ENCODE measurements at places on chromosomes 3 and 15.
A peak's percentile ranks its signal among the peaks of the same experiment; 100 is the strongest.

GRCh38 chr3:132721479-132722164, 587 bp downstream of the NPHP3 start:
- DNase-seq, result no peak

DNA sequence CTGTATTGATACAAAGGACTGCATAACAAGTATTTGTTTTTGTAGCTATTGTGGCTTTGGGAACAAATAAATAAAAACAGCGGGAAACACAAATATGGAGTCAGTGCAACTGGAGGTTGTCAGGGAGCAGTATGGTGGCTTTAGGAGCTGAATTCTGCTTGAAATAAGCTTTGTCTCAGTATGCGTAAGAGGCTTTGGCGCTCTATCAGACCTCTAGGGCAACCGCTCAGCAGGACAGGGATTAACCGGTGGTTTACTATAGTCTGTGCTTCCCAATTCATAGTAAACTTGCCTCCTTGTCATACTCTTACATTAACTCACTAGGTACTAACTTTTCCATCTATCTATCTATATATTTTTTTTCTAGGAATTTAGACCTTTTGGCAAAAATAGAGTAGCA, 104.6 kb downstream of the ZIC1 start:
- no peak for DNase-seq

- DNase-seq, result no peak
Measured at GRCh38 chr15:89358435-89358754, 23.8 kb upstream of the POLG start.

DNA sequence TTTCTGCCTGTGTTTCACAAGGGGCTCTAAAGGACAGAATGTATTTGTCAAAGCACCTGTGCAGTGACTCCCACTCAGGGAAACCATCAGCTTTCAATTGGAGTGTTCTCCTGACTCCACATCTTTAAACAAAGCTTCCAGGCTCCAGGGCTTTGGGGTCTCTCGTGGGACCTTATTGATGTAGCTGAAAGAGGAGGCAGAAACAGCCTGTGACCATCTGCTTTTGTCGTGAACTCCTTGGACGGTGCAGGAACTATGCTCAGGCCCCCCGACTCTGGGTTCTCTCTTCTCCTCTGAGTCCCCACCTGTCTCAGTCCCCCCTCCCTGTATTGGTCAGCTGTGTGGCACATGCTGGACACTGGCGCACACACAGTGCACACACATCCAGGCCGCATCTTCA, 486.8 kb downstream of the GABRG3 start:
- no peak for DNase-seq

GRCh38 chr15:56919031-56919608, 676 bp downstream of the TCF12 start:
- DNase-seq, result peak; percentile 57

DNA sequence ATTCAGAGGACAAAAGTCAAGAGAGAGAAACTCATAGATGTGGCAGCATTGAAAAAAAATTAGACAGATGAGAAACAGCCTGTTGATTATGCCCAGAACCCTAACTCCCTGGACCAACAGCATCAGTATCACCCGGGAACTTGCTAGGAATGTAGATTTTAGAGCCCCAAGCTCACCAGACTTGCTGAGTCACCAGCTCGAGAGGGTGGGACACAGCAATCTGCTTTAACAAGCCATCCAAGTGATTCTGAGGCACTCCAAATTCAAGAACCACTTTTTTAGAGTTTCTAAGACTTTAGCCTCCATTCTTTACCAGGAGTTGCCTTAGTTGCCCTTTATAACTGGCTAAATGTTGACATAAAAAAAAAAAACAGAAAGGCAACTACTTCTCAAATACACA, 70.9 kb downstream of the CGGBP1 start:
- DNase-seq, result no peak

- peak; percentile 80 for DNase-seq
Measured at GRCh38 chr3:128804017-128804810, 75.2 kb upstream of the ACAD9 start.

DNA sequence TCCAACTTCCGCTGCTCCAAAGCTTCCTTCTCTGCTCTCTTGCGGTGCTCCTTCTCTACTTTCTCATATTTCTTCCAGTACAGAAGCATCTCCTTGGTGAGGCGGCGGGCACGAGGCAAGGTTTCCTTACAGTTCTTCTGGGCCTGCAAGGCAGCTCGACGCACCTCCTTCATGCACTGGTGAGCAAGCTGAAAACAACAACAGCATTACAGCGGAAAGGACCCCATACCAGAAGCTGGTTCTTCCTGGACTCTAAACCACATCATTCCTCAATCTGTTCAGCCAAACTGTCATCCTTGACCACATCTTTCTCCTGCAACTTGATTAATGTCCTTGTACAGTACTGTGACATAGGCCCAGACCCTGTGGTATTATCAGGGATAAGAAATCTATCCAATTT, 36.4 kb downstream of the INO80 start:
- no peak for DNase-seq

DNA sequence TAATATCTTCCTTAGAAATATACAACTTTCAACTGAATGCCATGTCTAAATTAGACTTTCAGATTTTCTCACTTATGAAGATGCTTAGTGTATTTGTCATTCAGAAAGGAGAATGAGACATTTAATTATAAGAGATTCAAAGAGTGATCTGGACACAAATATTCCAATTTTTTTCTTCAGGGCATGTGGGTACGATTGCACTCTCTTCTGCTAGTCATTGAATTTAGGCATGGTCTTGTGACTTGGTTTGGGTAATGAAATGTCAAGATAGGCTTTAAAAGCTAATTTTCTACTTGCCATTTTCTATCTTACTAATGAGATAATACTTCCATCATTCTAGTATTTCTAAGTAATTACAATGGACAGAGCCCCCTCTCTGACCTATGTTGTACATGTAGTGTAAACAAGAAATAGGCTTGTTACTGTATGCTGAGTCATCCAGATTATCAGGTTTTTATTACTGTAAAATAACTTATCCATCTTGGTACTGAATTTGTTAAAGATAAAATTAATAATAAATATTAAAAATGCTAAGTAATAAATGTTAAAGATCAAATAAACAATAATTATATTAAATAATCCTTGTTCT, 770.8 kb upstream of the BCHE start:
- no peak for DNase-seq

DNA sequence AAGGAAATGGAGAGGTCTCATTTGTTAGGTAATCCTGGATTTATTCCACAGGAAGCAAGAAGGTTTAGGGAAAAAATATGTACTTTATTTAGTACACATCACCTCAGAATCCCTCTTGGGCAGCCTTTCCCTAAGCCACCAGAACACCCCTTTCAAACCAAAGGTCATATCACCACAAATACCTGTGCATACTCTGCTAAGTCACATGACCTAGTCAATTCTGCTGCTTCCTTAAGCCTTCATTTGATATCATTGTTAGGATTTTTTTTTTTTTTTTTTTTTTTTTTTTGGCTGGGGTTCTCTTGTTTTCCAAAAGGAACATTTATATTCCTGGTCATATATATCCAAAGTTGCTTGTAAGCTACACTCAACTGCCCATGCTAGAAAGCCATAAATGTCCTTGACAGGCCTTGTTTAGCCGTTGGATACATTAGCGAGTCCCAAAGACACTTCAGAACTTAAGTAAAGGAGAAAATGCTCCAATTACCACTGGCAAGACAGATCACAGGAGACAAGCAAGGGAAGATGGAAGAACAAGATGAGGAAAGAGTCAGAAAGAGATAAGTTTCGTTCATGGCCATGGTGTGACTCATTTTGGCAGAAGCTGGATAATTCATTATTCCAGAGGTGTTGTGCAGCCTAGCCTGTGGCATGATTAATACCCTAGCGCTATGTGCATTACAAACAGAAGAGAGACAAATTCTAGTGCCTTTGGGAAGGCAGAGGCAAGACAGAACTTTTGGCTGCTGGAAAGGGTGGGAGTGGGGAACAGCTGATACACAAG, 155.6 kb upstream of the SLC2A2 start:
- no peak for DNase-seq

GRCh38 chr3:31297726-31298298, 234.9 kb upstream of the STT3B start:
- no peak for DNase-seq

DNA sequence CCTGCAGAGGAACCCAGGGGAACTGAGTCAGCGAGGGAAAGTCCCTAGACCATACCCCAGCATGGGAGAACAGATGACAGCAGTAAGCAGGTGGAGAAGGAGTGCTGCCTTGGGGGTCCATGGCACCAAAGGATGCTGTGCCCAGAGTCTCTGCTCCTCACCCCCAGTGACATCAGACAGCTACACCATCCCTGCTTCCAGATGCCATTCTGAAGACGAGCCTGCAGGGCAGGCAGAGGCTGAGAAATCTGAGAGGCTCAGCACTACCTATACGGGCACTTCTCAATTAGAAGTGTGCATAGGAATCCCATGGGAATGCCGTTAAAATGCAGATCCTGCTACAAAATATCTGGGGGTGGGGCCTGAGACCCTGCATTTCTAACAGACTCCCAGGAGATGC, 211.3 kb upstream of the NSMCE3 start:
- no peak for DNase-seq

DNA sequence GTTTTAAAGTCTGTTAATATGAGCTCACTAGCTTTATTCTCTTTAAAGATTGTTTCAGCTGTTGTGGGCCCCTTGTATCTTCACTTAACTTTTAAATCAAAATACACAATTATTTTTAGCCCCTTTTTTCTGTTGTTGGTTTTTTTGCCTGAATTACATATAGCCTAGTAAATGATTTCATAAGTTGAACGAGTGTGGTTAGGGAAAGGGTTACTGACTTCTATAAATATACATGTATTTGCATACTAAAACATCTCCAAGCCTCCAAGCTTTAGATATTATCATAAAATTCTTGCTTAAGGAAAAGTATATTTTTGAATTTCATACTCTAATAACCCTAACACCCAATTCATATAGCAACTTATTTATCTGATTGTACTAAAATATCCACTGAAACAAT, 73.2 kb upstream of the ARL6 start:
- DNase-seq, result no peak

GRCh38 chr15:80512726-80513660, 108.8 kb downstream of the ARNT2 start:
- DNase-seq, result no peak

DNA sequence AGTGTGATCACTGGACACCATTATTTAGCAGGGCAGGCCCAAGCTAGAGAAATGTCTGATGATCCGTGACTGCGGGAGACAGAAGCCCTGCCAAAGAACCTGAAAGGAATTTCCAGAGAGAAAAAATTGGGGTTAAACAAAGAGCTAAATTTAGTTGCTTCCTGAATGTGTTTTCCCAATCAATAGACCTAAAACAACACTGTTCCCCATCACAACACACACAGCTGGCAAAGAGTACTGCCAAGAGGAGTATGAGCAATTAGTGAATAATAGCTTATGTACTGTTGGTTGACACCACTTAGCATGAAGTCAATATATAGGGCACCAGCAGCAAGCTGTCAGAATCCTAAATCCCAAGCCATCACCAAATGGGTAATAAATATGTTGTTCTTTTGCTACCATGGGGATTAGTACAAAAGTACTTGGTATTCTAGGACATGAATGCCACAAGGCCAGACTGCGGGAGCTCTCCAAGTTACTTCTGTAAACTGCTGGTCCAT, 35.7 kb downstream of the CLK3 start:
- DNase-seq, result no peak

GRCh38 chr15:55993804-55994560, 570 bp upstream of the NEDD4 start:
- peak; percentile 1 for DNase-seq

DNA sequence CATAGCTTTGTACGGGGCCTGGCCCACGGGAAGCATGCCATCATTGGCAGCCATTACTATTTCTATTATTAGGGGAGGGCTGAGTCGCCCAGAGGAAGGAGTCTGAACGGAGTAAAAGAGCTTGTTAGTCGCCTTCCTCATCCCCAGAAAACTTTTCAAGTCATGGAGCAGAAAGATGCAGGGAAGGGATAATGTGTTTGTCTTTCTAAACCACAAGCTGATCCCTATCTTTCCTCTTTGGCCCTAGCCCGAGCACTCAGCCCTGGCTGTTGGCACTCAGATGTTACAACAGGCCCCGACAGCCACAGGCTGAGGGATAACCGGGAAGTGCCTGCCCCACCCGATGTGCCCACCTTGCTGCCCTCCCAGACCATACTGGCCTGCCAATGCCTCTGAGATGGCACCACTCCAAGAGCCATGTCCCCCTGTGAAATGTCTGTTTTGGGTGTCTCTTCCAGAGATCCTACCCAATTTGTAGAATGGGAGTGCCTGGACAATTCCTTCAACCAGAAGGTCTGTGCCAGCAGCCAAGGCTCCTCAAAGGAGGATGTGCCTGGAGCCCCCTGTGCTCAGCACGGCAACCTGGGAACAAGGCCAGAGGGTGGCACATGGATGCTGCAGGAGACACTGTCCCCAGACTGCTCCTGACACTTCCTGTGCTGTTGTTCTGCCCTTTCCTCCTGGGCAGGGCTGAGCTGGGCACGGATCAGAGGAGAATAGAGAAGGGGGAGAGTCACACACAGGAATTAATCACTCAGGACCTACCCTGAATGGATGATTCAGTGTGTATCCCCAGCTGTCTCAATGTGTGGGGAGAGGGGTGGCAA, 10.8 kb downstream of the PAK6 start:
- DNase-seq, result no peak

DNA sequence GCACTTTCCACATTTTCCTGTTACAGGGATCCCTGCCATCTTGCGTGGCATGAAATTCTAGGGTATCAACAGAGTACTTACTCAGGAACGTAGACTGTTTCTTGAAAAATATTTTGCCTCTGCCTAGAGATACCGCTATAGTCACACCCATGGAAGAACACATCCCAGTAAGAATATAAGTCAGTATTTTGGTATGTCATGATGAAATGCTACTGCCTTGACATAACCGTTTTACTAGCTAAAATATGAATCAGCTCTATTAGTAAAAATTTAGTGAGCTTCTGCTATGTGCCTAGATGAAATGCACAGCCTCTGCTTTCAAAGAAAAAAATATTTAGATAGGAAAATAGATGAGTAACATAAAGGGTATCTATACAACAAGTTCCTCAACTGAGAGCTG, 276.4 kb downstream of the TBC1D5 start:
- DNase-seq, result no peak

GRCh38 chr3:44125246-44125645, 116.4 kb upstream of the TOPAZ1 start:
- no peak for DNase-seq

DNA sequence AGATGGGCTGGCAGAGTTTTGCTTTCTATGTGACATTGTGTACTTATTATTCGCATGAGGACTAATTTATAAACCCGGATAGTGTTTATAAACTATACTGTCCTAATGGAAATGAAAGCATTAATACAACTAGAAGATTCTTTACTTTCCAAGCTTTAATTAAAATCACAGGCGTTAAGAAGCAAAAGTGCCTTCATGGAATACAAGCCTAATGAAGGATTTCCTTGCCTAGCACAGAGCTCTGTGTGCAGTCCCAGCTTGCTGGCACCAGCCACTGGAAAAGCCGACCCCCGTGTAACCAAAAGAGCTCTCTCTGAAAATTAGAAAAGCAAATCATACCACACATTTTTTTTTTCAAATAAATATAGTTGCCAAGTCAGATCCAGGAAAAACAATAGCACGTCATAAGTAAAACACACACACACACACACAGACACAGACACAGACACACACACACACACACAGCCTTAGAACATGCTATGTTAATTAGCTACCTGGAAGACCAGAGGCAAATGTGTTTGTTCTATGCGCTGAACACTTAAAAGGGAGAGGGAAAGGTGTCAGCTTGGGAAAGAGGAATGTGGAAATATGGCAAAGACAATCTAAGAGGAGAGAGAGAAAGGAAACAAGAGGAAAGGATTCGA, 1084.2 kb downstream of the TUSC7 start:
- no peak for DNase-seq

- no peak for DNase-seq
Measured at GRCh38 chr15:62588938-62589670, 424.0 kb upstream of the C2CD4B start.
